ENCODE measurements at places on chromosomes 12 and 14.

DNA sequence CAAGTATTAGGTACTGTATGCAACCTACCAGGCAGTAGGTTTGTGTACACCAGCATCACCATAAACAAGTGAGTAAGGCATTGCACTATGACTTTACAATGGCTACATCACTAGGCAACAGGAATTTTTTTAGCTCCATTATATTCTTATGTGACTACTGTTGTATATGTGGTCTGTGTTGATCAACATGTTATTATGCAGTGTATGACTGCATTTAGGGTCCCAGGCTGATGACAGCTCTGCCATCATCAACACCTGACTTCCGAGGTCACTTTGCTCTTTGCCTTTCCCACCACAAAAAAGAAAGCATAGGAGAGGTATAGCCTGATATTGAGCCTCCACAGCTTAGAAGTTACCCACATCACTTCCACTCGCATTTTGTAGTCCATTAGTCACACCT, 217.5 kb upstream of the PELI2 start:
- DNase-seq, result no peak

DNA sequence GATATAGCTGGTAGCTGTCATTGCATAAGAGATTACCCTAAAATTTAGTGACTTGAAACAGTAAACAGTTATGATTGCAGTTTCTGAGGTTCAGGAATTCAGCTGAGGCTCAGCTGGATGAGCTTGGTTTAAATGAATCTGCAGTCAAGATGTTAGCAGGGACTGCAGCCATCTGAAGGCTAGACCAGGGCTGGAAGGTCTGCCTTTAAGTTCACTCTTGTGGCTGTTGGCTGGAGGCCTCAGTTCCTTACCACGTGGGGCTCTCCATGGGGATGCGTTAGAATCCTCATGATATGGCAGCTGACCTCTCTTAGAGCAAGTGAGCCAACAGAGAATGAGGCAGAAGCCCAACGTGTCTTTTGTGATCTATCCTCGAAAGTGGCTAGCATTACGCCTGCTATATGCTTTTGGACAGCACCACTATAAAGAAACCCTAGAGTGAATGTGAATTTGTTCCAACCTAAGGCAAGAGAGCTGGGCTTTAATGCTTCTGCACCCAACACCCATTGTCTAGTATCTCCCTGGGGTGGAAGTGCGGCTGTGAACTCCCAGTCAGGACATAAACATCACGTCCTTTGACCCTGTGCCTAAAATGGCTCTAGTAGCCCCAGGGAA, 26.0 kb downstream of the HSPB8 start:
- no peak for DNase-seq

- DNase-seq, result no peak
Measured at GRCh38 chr14:73714656-73715081, 485 bp upstream of the PNMA1 start.

DNA sequence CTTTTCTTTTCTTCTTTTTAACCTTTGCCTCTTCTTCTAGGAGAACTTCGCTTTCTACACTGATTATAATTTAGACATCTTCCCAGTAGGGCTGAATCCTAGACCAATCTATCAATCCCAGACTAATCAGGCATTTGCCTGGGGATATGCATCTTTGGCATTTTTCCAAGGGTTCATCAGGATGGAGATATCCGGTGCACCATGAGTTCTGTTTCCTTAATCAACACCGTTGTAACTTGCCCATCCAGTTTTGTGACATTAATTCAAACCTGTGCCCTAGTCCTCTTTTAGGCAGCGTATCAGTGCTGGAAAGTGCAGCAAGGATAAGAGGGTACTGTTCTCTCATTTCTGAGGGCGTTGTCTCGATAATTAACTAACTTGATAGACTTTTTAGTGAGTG, 617 bp upstream of the MGP start:
- DNase-seq, result no peak

- no peak for DNase-seq
Measured at GRCh38 chr14:25753130-25753529, 703.2 kb upstream of the STXBP6 start.

- no peak for DNase-seq
Measured at GRCh38 chr12:19596434-19597166, 157.3 kb downstream of the AEBP2 start.
